ENCODE measurements at places on chromosomes 7 and 10.

DNA sequence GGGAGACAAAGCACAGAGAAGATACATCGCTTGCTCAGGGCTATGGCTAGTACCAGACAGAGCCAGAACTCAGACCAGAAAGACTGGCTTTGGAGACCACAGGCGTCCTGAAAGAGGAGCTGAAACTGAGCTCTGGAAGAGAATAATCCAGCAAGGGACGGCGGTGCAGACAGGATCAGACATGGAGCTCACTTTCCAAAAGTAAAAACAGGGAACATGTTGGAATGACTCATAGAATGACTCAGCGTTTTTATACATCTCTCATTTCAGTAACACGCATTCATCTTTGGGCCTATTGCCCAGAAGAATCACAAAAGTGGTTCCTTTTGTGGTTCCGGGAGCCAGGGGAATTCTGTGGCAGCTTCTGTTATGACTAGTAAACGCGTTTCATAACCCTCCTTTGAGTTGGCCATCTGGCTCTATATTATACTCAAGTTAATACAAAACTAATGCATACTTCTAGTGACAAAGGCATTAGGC is 37.2 kb downstream of the PLEKHS1 start:
- no peak for DNase-seq

- DNase-seq = no peak
Observed at GRCh38 chr7:14902589-14903067, at the start of gene DGKB. Gene DGKB (minus strand): TSS chr7:14902751.

DNA sequence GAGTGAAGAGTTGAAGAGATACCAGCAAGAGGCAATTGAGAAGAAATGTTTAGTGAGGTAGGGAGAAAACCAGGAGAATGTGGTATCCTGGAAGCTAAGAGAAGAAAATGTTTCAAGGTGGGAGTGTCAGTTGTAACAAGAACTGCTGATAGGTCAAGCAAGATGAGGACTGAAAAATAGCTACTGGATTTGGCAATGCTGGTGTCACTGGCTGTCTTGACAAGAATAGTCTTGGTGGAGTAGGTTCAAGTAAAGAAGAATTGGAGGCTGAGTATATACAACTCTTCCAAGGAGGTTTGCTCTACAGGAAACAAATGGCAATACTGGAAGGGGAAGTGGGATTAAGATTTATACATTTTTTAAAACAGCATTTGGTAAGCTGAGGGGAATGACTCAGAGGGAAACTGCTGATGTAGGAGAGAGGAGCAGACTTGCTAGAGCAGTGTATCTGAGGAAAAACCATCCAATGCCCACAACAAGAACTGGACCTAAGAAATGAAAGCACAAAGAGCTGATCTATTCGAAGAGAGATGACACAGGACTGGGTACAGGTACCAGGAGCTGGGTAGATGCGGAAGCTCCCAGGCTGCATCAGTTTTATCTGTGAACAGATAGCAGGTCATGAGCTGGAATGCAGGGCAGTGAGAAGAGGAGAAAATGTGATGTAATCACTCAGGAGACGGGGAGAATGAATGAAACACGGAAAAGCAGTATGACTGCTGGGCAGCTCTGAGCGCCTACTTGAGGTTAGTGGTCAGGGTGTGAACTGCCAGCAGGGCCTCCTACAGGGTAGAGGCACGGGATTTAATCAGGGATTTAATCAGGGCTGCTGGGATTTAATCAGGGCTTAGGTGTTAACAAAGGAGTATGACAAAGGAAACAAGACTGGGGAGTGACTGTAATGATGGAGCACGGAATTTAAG is 34.5 kb downstream of the FAM25A start:
- DNase-seq = no peak

- no peak for DNase-seq
Observed at GRCh38 chr10:82267014-82267413, 392.0 kb downstream of the NRG3 start.

DNA sequence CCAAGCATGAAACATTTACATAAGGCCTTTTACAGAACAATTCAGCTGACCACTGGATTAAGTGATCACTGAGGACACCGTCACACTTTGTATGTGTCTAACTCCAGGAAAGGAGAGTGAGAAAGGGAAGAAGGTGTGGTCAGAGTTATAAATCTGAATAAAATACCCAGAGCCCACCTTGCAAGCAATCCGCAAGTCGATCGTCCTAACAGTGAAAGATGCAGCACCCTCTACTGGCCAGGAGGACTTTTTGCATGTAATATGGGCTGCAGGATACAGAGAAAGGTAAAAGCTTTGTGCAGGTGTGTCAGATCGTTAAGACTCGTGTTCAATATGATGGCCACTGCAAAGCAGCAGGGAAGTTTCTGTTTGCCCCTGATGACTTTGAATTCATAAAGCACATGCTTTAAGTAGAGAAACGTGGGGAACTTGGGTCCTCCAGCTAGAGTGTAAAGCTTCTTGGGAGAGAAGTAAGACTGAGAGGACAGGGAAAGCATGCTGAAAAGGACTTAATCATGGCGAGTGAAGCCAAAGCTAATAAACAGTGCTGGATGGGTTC is 68.5 kb upstream of the BMPER start:
- peak; percentile 1 for DNase-seq

GRCh38 chr10:94546049-94546900 is 687 bp downstream of the HELLS start:
- DNase-seq = no peak

DNA sequence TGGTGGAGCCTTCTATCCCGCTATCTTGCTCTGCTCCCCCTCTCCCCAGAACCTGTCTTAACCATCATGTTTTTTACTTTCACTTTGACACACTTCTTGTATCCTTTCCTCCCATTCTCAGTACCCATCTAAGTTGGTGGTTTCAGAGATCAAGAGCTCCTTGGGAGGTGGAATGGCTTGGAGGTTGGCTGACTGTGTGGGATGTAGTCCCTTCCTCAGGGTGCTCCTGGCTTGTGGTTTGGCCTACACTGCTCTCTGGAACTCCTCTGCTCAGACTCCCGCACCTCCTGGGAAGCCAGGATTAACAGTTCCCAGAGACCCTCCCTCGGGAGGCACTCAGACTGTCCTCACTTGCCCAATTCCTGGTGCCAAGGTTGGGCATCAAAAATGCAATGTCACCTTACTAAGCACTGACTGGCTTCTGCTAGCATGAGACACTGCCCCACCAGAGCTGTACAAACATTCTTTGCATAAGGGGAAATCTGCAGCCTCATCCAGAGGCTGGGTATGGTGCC is 93.1 kb upstream of the NAMPT start:
- DNase-seq = no peak

- no peak for DNase-seq
Observed at GRCh38 chr7:83020161-83020560, 142.5 kb downstream of the PCLO start.

DNA sequence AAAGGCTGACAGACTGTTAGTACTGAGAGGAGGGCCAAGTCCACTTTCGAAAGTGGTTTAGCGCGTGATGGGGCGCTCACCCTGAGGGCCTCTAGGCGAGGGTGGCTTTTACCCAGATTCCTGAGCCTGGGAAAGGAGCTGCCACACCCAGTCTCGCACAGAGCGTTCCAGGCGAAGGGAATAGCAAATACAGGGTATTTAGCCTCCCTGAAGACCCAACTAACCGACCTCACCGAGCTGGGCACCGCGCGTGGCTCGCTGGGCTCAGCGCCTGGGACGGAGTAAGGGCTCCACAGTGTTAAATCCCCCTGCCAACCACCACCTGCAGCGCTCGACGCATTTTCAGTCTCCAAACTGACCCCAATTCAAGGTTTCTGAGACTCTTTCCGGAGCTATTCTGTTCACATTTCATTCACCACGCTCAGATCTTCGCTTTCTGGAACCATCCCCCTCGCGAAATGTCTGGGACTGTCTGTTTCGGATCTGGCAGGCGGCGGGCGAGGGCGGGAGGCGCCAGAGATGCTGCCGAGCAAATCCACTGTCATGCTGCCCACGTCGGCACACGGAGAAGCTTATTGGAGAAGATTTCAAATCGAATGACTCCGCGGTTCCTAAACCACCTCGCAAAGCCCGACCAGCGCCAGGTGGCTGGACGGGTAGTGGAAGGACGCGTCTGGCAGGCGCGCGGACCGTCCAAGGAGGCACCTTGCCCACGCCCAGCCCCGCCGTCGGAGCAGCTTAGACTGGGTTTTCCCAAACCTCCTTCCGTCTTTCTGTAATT is 1.4 kb upstream of the OSBPL3 start:
- DNase-seq = peak; percentile 82

- peak; percentile 37 for DNase-seq
Observed at GRCh38 chr10:125812128-125812750, 10.8 kb downstream of the UROS start.

GRCh38 chr7:43441231-43442130 is 141.4 kb upstream of the STK17A start:
- no peak for DNase-seq

DNA sequence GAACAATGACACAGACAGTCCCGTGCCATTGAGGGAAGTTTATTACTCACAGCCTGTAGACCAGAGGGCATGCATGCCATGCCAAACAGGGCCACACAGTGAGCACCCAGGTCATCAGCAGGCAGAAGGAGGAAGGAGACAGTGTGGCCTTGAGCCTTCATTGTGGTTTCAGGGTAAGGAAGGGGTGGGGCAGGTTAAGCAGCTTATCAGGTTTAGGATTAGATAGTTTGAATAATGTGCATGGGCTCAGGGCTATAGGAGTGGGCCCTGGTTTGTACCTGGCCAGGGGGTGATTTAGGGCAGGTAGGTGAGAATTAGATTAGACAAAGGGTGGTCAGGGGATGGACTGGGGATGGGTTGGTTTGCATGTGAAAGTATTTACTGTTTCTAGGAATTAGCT is 67.9 kb downstream of the ADCY1 start:
- DNase-seq = no peak

DNA sequence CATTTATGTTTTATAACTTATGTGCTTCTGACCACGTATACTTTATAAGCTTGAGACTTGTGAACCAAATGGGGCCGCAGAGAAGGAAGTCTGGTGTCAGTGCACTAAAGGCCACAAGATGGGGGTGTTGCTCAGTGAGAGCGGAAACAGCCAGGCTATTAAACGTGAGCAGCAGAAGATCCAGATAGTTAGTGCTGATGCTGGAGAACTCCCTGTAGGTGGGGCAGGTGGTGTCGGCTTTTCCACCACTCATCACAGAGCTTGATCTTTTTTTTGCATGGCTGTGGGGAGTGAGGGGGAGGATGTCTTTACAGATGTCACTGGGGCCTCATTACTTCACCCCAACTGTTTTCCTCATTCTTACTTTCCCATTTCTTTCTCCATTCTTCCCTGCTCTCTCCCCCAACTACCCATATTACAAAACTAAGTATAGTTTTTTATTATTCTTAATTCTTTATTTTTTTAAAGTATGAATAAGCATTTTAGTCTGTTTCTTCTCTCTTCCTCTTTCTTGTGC is 34.7 kb downstream of the ACADSB start:
- peak; percentile 68 for DNase-seq

DNA sequence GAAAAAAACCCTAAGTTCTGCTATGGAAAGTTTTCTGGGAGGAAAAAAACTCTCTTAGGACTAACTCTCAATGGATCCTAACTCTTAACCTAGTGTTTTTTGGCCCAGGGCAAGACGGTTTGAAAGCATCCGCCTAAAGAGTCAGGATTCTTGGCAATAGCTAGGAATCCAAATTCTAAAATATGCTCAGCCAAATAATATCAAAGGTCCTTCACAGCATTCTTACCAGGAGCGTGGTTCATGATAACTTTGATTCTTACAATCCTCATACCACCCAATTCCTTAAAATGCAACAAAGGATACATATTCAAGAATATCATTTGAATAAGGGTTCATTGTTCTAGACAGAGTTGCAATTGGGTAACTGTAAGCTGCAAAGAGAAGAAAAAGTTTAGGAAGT is 21.3 kb downstream of the CPA1 start:
- no peak for DNase-seq

GRCh38 chr10:110805292-110805691 is 66.4 kb upstream of the PDCD4 start:
- no peak for DNase-seq

DNA sequence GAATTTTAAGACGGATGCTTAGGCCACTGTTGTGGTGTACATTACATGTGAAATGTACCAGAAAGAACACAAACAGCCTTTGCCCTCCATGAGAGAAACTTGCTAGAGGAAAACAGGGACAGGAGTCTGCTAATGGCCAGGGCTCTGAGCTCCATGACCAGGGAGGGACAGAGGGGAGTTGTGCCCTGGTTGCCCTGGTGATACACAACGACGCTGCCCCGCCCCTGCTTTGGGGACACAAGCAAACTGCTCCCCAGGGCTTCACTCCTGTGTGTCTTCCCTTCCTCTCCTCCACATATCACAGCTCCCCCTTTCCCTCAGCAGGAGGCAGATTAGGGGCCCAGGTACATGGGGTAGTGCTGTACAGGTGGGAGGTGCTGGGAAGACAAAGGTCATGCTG is 36.2 kb downstream of the AMPH start:
- no peak for DNase-seq

DNA sequence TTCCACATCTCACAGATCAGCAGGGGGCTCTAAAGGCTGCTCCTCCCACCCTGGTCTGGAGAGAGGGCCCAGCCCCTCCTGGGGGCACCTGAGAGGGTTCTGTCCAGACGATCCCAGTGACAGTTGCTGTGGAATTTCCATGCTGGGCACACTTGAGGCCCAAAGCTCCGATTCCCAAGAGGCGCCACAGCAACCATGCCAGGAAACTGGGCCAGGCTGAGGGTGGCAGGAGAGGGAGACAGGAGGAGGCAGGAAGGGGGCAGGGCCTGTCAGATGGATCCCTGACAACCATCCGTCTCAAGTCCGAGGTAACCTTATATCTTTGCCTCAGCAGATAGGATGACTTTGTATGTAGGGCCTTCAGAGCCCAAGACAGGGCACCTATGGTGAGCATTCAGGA is 4.3 kb upstream of the NOS3 start:
- DNase-seq = no peak

- no peak for DNase-seq
Observed at GRCh38 chr10:11822026-11822756, 965 bp upstream of the PROSER2 start.

- DNase-seq = no peak
Observed at GRCh38 chr10:127090138-127090537, 106.3 kb downstream of the INSYN2A start.

DNA sequence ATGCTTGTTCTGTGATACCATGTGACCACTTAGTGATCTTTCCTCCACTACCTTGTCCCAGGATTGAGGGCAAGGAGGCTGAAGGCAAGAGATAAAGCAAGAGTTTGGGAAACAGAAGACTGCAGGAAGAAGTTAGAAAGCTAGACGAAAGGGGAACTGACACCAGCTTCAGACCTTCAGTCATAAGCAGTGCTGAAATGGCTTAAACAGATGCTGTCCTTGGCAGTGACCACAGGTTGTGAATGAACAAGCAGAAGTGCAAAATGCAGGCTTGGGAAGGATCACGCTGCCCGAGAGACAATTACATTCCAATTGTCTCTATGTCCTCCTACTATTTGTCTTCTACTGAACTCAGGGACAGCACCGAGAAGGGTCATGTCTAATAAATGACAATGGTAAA is 704.9 kb upstream of the AUTS2 start:
- no peak for DNase-seq

GRCh38 chr10:5466451-5467206 is 32.7 kb downstream of the CALML5 start:
- no peak for DNase-seq

GRCh38 chr10:112030431-112030830 is 153.1 kb downstream of the GPAM start:
- no peak for DNase-seq

GRCh38 chr10:12479924-12480323 is 130.6 kb downstream of the CAMK1D start:
- DNase-seq = no peak

GRCh38 chr7:75050501-75050900 is 23.1 kb downstream of the RCC1L start:
- DNase-seq = no peak
